ENCODE measurements at places on chromosomes 7 and 10.

GRCh38 chr10:30353851-30354250 is 4.8 kb upstream of the MTPAP start:
- DNase-seq: no peak

DNA sequence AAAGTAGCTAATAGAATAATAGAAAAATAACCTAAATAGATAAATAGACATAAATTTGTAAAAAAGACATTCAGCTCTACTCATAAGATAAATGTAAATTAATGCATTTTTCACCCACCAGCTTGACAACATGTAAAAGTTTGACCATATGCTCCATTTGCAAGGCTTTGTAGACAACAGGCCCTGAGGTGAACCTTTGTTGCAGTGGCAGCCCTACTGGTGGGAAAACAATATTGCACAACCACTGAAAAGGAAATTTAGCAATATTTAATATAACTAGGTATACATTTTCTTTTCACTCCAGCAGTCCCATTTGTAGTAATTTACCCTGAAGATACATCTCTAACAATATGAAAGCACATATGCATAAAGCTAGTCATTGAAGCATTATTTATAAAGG is 39.0 kb upstream of the ADRA2A start:
- DNase-seq: no peak

DNA sequence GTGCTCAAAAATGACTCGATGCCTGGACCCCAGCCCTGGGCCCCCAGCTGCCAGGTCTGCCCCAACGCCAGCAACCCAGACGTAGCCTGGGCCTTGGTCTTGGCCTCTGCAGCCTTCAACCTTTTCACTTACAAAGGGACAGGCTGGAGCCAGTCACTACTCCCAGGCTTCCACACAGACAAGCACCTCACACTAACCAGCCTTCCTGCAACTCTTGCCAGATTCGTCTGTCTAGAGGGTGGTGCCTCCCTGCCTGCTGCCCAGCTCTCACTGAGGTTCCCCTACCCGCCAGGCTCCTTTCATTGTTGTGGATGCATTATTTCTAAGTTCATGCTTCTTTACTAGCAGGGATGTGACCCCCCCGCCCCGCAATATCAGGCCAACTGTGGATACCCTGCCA is 56.3 kb downstream of the NUDCD3 start:
- no peak for DNase-seq

- DNase-seq: no peak
Observed at GRCh38 chr7:106721816-106722785, 61.1 kb upstream of the CCDC71L start.

DNA sequence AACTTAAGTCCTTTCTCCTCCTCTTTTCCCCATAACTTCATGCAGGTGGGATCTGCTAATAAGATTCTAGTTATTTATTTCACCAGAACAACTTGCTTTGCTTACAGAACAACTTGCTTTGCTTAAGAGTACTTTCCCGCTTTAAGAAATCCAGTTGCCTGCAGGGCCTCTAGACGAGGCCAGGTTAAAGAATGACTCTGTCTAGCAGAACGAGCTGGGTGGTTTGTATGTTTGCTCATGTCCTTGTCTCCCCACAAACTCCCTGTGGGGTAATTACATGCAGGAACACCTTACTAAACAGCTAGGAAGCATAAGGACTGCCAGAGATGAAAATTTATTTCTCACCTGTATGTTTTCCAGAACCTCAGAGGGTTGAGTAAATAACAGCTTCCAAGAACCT is 8.8 kb upstream of the FZD8 start:
- no peak for DNase-seq

- no peak for DNase-seq
Observed at GRCh38 chr10:24208661-24209431, at the start of gene KIAA1217. TSS of gene KIAA1217 (plus strand) at chr10:24209138. CDS start at chr10:24209194, 56 bp downstream.

- no peak for DNase-seq
Observed at GRCh38 chr7:139651308-139651707, 126.5 kb downstream of the HIPK2 start.

GRCh38 chr7:105788816-105789349 is 87.5 kb downstream of the ATXN7L1 start:
- no peak for DNase-seq

DNA sequence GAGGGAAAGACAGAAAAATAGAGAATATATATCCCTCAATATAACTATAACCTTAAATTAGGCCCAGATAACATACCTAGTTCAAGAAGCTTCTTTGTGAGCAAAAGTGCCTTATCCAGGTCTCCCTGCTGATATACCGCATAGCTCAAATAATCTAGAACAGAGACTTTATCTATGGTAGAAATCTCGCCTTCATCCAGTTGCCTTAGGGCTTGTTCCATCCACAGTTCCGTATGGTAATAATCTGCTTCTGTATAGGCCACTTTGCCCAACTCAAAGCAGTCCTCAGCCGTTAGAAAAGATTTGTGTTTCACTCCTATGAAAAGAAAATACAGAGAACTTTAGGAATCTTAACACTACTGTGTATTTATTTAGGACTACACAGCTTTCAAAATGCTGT is 43.4 kb downstream of the P4HA1 start:
- no peak for DNase-seq

DNA sequence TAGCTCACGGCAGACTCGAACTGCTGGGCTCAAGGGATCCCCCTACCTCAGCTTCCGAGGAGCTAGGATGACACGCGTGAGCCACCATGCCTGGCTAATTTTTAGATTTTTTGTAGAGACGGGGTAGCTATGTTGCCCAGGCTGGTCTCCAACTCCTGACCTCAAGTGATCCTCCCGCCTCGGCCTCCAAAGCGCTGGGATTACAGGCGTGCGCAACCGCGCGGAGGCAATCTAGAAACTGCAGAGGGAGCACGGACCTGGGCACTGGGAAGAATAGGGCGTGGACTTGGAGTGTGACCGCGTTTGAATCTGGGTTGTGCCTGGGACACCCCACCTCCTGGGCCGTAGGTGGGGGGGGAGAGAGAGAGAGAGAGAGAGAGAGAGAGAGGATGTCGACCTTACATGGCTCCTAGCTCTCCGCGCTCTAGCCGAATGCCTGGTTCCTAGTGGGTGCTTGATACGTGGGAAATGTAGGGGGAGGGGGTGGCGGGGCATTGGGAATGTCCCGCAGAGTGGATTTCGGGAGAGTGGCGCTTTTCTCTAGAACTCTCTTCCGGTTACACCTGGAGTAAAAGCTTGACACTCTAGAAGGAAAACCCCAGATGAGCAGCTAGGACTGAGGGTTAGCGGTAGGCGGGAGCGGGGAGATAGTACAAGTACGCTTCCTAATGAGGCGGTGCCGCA is 1.2 kb upstream of the MAP3K8 start:
- no peak for DNase-seq

DNA sequence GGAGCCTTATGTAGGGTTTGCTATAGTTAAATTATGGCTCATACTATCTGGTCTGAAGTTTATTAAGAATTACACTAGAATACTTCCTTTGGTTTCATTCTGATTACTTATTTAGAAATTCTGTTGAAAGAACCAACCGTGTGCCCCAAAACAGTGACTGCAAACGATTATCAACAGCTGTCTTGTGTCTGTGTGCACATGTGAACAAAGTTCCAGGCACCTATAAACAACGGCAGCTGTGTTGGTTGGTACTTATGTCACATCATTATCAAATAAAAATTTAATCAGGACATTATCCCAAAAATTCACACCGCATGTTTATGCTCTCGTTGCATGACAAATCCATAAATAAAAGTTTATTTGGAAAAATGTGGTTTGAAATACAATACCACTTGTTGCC is 80.6 kb downstream of the USP6NL start:
- DNase-seq: no peak

DNA sequence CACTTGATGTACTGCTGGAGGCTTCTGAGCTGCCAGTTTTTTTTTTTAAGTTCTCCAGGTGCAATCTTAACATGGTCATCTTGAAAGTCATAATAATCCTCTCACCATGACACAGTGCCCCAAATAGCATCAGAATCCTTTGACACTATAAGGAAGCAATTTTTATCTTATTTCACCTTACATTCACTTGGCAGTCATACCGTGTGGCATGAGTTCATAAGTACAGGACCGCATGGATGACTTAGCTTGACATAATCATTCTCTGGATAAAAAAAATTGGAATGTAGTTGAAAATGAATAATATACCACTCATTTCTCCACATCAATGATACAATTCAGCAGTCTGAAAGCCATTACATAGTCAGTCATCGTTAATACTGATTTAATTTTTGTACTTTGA is 25.6 kb upstream of the TMEM196 start:
- DNase-seq: no peak

DNA sequence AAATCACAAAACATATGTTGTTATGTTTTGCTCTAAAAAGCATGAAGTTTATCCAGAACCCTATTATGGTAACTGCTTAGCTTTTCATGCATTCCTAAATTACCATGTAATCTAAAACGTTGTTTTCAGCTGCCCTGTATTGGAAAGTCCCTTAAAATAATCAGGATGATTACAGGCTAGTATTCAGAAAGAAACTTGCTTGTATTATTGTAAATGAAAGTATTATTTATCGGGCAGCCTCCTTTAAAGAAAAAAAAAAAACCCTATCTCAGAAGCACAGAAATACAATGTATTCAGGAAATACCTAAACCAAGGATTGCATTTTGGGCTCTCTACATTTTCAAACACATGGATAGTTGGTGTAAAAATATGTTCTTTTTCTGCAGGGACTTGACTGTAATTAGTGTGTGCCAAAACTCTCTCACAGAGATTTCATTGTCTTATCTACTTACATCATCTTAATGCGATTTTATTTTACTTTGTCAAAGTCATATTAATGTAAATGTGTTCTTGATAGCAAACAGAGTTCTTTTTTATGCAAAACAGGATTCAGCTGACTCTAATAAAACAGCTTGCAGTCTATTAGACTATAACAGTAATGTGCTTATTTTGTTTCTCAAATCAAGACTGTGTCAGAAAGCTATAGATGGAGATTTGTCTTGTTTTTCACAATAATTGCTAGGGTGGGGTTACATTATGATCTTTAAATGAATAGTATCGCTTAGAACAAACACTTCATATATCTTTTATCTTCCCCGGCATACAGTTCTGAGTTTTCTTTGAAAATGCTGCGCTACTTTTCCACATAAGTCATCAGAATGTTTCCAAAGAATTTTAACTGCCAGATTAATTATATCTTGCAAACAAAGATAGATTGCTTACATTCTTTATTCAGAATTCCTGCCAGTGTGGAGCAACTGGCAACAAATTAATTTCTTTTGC is 65.3 kb upstream of the ARID5B start:
- no peak for DNase-seq

GRCh38 chr7:52189153-52189778 is 846.2 kb upstream of the POM121L12 start:
- DNase-seq: no peak

DNA sequence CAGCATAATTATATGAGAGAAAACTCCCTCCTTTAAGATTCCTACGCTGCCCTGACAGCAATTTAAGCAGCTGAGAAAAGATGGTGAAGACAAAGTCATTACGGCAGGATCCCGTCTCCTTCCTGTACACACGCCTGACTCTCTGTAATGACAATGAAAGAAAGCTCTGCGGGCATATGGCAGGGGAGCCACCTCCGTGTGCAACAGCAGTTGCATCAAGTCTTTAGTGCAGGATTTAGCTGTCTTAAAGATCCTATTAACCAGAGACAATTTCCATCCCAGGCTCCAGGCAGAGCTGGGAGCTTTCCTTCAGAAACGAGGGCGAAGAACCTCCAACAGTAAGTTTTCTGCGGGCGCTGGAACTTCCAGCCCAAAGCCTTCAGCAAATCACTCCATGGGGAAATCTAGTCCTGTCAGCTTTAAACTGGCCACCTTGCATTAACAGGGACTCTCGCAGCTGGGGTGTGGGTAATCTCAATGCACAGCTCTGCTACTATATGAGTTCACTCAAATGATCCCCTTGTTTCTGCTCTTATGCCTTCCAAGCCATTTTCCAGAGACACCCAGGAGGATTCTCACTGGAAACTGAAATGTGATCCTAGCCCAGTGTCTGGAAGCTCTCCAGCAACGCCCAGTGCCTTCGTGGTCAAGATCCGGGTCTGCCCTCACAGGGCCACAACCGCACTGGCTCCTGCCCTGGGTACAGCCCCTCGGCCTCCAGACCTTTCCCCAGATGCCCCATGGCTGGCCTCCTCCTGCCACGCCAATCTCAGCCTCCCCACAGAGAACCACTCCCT is 74.9 kb downstream of the CTBP2 start:
- no peak for DNase-seq

DNA sequence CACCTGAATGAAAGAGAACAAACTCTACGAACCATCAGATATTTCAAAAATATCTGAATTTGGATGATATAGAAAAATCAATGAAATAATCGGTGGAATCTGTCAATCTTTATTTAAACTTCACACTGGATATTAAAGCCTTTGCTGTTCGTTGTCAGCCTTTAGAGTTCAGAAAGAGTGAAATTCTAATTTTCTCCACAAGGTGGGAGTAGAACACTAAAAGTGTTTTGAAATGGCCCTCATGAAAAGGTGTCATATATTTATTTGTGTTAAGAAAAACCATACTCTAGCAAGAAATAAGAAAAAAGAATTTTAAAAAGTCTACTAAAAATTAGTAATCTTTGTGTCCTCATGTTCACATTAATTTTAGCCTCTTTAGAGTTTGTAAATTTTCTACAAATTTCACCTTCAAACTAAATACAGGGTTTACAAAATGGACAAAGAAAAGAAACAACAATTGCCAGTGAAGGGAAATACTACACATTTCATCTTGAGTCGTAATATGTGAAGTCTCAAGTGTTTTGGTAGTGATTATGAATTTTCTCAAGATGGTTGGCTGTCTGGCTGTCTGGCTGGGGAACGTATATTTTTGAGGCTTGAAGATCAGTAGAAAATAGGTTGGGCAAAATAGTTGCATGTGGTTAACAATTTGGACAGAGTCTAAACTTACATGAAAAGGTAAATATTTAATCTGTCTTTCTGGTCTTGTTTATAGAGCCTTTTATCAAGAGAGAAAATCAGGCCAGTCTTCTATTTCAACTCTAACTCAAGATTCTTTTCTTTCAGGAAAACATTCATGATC is 43.7 kb downstream of the DNAJB9 start:
- no peak for DNase-seq

Data from activated gamma-delta T cell treated with anti-CD3 and anti-CD28 coated beads, Interleukin-2, amount 50 U/mL, for 16 hours (primary cell).